ENCODE measurements at places on chromosomes 2 and 18.

- no peak for DNase-seq
Observed at GRCh38 chr2:18855027-18855426, 265.7 kb upstream of the NT5C1B start.

- DNase-seq = no peak
Observed at GRCh38 chr2:78237704-78238103, 715.5 kb upstream of the LRRTM4 start.

DNA sequence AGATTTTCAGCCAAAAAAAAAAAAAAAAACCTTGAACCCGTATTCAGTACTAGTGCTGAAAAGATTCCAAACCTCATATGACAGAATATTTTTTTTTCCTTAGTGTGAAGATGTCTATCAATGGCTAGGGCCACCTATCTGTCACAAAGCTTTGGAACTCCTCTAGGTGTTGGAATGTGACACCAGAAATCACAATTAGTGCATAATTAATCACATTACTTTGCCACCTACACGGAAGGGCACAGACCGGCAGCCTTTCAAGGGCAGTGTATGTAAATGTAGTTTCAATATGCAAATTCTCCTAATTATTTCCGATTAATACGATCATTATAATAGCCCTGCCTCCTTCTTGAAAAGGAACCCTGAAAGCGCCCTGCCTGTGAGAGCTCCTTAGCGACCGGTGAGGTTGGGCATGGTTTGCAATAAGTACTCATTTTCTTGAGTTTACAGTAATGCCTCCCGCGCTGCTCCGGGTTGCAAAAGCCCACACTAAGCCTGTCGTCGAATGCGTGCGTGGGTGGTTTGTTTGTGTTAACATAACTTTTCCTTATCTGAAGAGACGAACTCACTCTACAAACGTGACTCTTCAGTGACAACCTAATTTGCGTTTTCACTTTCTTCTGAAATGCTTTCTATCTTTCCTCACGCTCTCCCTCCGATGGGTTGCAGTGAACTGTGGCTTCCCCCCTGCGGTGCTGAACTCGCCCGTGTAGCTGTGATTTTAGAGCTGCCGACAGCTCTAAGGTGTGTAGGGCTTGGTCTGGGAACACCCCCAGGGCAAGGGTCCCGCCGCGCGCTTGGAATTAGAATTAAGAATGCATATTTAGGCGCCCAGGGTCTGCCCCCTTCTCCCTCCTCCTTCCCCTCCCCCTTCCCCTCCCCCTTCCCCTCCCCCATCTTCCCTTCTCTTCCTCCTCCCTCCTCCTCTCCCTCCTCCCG is 765 bp upstream of the ID2 start:
- DNase-seq = peak; percentile 65

DNA sequence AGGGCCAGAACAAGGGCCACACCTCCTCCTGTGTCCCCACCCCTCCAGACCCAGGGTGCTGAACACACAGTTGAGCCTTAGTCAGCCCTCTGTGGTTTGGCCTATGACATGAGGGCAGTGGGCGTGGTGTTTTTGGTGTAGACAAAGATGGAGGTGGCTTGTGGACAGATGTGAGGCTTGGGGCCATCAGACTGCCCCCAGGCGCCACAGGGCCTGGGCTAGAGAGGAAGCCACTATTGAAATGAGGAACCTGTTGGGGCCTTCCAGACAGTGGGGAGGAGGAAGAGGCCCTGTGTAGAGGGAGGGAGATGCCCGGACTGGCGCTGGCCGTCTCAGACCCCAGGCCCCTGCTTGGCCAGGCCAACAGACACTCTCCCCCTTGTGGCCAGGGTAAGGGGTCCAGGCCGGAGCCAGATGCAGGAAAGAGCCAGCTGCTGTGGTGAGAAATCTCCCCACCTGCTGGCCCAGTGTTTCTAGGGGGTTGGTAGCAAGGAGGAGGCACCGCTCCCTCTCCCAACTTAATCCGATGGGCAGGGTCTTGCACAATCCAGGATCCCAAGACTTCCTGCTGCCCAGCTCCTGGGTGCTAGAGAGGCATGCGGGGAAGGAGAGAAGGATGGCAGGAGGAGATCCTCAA is 53.8 kb downstream of the SMAD7 start:
- DNase-seq = peak; percentile 37

DNA sequence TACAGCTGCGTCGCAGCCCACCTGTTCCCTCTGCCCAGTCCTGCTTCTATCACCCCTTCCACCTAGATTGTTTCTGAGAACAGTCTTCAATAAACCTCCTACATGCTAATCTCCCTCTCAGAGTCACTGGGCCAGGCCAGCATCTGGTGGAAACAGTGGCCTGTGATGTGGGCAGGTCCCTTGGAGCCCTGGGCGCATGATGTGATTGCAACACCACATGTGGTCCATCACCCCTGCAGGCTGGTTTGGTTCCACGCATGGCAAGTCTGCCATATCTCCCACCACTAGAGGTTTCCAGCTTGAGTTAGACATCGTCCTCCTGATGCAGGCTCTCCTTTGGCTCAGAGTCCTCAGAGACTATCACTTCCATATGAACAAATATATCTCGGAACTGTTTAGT is 83.5 kb downstream of the PRKCE start:
- no peak for DNase-seq

DNA sequence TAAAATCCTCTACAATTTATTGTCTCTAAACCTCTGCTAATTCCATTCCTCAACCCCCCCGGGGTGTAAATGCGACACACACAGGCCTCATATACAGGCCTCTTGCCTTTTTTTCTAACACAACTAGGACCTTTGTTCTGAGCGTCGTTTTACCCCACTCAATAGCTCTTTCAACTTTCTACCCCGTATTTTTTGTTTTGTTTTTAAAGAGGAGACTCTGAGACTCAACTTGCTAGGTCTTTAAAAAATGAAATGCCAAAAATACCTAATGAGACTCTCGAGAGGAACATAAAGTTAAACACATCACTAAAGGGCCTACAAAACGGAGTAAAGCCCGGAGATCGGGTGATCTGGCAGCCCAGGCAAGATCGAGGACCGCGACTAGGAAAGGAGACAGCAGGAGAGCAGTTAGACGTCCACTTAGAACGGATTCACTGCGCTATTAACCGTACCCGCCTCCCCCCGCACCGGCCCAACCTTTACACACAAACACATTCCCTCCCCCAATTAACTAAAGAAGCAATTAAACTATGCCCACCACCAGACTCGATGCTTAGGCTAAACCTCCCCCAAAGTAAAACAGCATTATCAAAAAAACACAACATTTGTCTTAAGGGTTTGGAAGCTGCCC is 1.7 kb downstream of the TRIP12 start:
- DNase-seq = peak; percentile 25

DNA sequence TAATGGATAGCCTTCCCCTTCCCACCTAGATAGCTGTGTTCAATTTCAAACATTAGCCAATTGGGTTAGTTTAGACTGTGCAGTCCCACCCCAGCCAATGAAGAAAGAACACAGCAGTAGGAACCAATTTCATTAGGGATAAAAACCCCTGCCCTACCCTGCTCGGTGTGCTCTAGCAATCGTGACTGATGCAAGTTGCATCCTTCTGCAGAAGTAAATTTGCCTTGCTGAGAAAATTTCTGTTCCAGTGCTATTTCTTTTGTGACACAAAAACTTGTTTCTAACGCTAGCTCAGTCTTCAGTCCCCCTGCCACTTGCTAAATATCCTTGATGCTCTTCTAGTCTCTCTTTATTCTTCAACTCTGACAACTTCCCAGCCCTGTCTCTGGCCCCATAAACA is 15.2 kb upstream of the SAP130 start:
- DNase-seq = no peak

DNA sequence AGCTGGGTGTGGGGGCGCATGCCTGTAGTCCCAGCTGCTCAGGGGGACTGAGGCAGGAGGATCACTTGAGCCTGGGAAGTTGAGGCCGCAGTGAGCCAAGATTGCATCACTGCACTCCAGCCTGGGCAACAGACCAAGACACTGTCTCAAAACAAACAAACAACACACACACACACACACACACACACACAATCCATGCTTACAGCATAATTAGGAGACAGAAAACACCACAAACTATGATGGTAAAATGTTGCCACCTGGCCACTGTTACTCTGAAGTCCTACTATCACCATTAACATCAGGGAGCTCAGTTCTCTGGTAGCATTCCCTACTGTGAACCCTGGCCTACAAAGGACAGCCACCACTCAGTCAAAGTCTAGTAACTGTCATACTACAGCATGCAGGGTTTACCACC is 18.3 kb downstream of the DNPEP start:
- peak; percentile 53 for DNase-seq

DNA sequence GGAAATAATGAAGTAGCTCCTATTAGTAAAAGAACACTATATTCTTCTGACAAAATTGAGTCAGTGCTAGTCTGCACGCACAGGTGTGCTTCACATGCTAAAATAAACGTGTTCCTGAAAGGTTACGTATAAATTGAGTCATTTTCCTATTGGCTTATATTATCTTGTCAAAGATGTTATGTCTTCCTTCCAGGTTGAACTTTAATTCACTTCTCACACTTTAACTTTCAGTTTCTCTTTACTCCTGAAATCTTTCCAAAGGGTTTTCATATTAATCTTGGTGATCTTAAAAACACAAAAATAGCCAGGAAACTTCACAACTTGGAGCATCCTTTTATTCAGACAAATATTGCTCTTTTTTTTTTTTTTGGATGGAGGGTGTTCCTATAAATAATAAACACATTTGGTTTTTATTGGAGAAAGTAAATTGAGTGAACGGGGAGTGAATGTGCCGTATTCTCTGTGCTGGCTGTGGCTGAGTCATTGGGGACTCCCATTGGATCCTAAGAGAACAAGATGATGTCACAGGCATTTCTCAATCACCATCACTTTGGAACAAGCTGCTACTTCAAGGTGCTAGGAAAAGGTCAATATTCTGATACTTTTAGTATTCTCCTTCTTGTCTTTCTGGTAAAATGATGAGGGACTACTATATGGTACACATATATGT is 150.2 kb upstream of the SPATS2L start:
- DNase-seq = no peak

DNA sequence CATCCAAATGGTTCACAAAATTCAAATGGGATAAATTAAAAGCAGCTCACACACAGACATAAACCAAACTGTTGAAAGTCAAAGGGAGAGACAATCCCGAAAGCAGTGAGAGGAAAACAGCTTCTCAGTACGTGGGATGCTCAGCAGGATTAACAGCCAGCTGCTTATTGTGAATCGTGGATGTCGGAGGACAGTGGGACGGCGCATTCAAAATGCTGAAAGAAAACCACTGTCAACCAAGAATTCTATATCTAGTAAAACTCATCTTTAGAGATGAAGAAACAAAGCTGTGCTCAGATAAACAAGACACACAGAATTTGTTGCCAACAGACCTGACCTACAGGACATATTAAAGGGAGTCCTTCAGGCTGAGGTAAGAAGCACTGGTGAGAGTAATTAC is 102.9 kb downstream of the NFATC1 start:
- no peak for DNase-seq

DNA sequence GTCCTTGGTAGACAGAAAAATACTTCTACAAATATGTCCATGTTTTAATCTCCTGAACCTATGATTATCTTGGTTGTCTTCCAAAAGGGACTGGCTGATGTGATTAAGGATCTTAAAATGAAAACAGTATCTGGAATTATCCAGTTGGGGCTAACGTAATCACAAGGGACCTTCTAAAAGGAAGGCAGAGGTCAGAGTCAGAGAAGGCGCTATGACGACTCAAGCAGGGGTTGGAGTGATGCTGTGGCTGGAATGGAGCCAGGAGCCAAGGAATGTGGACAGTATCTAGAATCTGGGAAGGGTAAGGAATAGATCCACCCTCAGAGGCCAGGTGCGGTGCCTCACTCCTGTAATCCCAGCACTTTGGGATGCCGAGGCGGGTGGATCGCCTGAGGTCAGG is 4.2 kb upstream of the USP14 start:
- DNase-seq = no peak
